ENCODE measurements at places on chromosomes 4 and X.

GRCh38 chrX:45126158-45126557 is 74.5 kb downstream of the DIPK2B start:
- DNase-seq, result no peak

DNA sequence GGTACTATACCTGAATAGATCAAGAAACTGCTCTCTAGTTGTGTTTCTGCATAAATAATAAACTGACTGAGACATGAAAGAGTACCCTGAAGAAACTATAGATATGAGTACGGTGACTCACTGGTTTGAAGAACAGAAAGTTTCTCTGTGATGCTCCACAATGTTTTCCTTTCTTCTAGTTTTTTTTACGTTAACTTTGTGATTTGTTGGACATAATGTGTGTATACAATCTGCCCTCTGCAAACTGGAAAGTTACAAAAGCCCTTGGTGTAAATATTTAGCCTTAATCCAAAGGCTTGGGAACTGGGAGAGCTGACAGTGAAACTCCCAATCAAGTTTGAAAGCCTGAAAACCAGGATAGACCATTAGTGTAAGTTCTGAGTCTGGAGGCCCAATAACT is 31.6 kb upstream of the PAPSS1 start:
- DNase-seq, result no peak

DNA sequence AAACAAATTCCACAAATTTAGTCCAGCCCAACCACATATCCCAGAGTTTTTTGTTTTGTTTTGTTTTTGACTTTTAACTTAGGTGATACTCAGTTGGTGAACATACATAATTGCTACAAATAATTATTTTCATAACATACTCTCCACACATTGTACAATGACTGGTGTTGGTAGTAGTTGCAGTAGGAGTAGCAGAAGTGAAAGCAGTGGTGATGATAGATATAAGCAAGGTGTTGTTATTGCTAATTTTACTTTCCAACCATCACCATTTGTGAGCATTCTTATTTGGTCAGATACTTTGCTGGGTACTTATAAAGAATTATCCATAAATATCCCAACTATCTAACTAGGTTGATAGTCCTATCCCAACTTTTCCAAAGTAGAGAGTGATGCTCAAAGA is 47.3 kb downstream of the ARHGAP24 start:
- no peak for DNase-seq

DNA sequence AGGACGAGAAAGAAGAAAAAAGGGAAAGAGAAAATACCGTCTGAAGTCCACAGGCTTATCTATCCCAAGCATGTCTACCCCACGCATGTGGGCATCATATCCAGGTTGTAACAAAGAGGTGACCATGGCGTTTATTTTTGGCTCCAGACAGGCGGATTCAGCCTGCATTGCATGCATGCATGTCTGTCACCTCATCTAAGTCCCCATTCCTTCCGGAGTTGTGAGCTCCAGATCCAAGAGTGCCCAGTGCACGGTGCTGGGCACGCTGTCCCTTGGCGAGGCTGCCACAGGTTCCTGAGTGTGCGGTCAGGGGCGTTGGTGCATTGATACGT is 905 bp upstream of the GALNTL6 start:
- no peak for DNase-seq

DNA sequence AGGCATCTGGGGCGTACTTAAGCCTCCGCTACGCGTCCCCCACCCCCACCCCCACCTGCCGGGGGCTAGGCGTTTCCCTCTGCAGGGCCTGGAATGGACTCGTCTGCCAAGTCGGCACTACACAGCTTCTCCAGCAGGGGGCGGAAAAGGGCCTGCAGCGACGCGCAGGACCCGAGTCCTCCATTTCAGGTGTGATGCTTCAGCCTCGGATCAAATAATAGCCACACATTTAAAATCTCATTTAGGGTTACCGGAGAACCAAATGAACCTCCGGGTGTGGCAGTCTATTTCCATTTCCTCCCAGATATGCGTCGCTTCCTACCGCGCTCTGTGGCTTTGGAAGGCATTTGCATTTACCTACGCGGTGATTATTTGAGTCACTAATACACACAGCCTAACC is 2.9 kb downstream of the PAK3 start:
- DNase-seq, result peak; percentile 24

DNA sequence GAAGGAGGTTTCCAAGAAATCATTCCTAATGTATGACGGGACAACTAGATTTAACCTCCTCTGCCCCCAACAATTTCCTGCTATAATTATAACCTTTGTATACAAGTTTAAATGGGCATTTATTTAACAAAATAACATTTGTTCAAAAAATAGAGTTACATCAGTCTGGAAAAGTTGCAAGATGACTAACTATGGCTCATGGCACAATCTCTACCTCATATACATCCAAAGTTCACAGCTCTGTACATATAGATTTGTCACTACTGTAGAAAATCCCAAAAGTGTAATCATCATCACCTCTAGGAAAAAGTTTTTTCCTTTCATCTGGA is 3.8 kb upstream of the RPS6KA3 start:
- DNase-seq, result no peak

GRCh38 chrX:66126662-66127061 is 37.4 kb upstream of the HEPH start:
- DNase-seq, result no peak

GRCh38 chr4:1488357-1488756 is 82.1 kb upstream of the NKX1-1 start:
- no peak for DNase-seq

- no peak for DNase-seq
Measured at GRCh38 chr4:14184265-14184664, 556.7 kb upstream of the BOD1L1 start.

- no peak for DNase-seq
Measured at GRCh38 chrX:122869171-122869570, 314.9 kb upstream of the GRIA3 start.

DNA sequence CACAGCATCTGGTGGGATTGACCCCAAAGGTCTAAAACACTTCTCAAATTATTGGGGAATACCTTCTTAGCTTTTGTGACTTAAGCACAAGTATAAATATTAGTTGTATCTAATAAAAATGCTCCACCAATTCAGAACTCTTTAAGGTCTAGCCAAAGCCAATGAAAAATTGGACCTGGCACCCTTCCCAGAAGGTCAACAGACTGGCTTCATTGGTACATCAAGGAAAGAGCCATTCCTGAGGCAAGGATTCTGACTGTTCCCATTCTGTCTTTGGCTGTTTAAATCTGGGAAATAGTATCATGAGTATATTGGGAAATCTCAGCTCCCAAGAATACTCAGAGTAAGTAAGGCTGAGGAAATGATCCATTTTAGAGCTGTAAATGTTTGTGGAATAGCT is 153.0 kb upstream of the TRPC5 start:
- no peak for DNase-seq

DNA sequence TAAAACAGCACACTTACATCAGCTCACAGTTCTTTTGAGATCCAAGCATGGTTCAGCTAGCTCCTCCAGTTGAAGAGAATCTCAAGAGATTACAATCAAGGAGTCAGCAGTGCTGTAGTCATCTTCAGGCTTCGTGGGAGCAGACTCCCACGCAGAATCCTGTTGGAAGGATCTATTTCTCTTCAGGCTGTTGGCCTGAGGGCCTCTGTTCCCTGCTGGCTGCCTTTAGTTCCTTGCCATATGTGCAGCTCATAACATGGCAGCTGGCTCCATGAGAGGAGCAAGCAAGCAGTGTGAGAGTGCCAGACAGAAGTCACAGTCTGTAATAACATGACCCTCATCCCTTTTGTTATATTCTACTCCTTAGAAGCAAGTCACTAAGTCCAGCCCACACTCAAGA is 168.6 kb downstream of the COX18 start:
- no peak for DNase-seq

- no peak for DNase-seq
Measured at GRCh38 chrX:44898411-44899221, 25.6 kb downstream of the KDM6A start.

DNA sequence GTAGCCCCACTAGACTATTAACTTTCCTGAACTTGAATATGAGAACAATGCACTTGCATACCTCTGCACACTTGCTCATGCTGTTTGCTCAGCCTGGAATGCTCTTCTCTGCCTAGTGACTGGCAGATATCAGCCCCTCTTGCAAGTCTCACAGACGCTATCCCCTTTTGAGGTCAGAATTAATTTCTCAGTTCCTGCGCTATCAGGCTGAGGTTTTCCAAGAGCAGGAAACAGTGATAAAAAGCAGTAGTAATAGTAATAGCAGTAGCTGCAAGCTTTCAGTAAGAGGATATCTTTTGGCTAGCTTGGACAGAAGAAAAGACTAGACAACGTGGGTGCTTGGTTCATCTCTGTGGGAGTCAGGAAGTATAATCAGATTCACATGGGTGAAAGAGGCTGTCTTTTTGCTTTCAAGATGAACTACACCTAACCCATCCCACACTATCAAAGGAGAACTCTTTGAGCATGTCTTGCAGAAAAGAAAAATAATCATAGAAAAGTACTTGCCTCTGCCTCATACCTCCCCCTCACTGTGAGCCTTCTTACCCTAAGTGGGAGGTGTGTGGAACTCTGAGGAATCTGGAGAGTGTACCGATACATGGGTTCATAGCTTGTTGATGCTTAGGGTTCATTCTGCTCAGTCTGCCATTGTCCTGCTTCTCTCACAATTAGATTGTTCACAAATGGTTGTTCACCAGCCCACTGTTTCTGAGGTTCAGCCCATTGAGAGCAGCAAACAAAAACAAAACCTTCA is 11.3 kb upstream of the DRP2 start:
- no peak for DNase-seq

- DNase-seq, result no peak
Measured at GRCh38 chr4:7340553-7341433, 93.9 kb downstream of the PSAPL1 start.

DNA sequence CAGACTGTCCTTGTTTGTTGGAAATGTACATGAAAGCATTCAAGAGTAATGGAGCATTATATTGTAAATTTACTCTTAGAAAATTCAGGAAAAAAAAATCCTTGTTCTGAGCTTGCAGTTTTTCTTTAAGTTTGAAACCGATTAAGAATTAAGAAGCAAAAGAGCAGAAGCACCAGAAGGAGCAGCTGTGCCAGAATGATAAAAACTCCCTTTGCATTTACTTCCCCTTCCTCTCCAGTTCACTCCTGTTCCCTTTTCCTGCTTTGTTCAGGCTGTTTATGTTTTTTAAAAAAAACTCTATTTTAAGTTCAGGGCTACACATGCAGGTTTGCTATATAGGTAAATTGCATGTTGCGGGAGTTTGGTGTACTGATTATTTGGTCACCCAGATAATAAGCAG is 90.3 kb downstream of the ATOH1 start:
- DNase-seq, result no peak

- DNase-seq, result no peak
Measured at GRCh38 chr4:112423591-112423990, 92.4 kb downstream of the NEUROG2 start.

- DNase-seq, result no peak
Measured at GRCh38 chr4:63717384-63717783, 691.9 kb downstream of the TECRL start.

DNA sequence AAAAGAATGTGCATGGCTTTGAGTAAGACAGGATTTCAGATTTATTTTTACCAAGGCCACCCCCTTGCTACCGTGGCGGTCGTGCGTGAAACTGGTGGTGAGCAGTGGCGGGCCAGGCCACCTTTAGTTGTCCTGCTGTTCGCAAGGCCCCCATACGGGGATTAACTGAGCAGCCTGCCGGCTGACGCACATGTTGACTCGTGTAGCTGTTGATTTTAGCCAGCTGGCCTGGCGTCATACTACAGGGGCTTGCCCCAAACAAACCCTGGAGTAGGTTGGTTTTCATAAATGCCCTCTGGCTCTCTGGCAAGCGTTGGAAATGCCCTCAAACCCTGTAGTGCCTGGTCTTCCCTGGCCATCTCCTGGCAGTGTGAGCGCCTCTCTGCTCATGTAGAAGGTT is 28.4 kb downstream of the WFS1 start:
- DNase-seq, result no peak

GRCh38 chr4:17288151-17288550 is 223.7 kb downstream of the QDPR start:
- DNase-seq, result no peak
